ENCODE measurements at places on chromosomes 2 and 18. TPM values are rescaled to one million over a fixed set of nuclear protein-coding genes. Genes with fewer than 3 reads are reported as not detected.

- no peak for DNase-seq
- H3K27ac ChIP-seq: no peak within 1 kb of the TSS
- H3K27me3 ChIP-seq: no peaks in the 10 kb centered on the region
- H3K36me3 ChIP-seq: no peaks in the 10 kb centered on the region
- H3K4me3 ChIP-seq: no peak within 1 kb of the TSS
These were observed at the start of gene FER1L5 for GRCh38 chr2:96642564-96643360. Gene FER1L5, plus strand, starts transcription at chr2:96642764. Its CDS starts 73 bp downstream, at chr2:96642837.

The DCDC2C gene
- total RNA-seq: 2.4 TPM

- peak overlapping the region; percentile 58 for H3K27ac ChIP-seq
- no peaks in the 10 kb centered on the region for H3K4me1 ChIP-seq
- no peaks in the 10 kb centered on the region for H3K27me3 ChIP-seq
- no peak overlapping the region for H3K4me3 ChIP-seq
- DNase-seq: no peak
- H3K36me3 ChIP-seq: peaks cover 16% of the 10 kb centered on the region
These were observed 35.8 kb downstream of the HIBCH start for GRCh38 chr2:190283783-190284182.

GRCh38 chr18:46385124-46385523, 271.9 kb downstream of the LOXHD1 start:
- no peak for DNase-seq
- no peak overlapping the region for H3K27ac ChIP-seq
- H3K4me3 ChIP-seq: no peak overlapping the region
- no peaks in the 10 kb centered on the region for H3K36me3 ChIP-seq
- no peaks in the 10 kb centered on the region for H3K27me3 ChIP-seq

GRCh38 chr2:233082931-233083755, 23.0 kb downstream of the INPP5D start:
- no peak for DNase-seq
- no peaks in the 10 kb centered on the region for H3K4me1 ChIP-seq
- H3K36me3 ChIP-seq: no peaks in the 10 kb centered on the region
- peak overlapping the region; percentile 56 for H3K27ac ChIP-seq
- no peak overlapping the region for H3K4me3 ChIP-seq

The HS1BP3 gene
- 40.0 TPM for total RNA-seq

- H3K27ac ChIP-seq: peak overlapping the region; percentile 68
- no peaks in the 10 kb centered on the region for H3K27me3 ChIP-seq
- peaks cover 61% of the 10 kb centered on the region for H3K36me3 ChIP-seq
- no peak for DNase-seq
- peaks cover 96% of the 10 kb centered on the region for H3K4me1 ChIP-seq
- H3K4me3 ChIP-seq: no peak overlapping the region
These were observed 26.0 kb downstream of the ATOH8 start for GRCh38 chr2:85779641-85780315.

The RAD51AP2 gene
- not detected for total RNA-seq

The CTNNA2 gene
- not detected for total RNA-seq

DNA sequence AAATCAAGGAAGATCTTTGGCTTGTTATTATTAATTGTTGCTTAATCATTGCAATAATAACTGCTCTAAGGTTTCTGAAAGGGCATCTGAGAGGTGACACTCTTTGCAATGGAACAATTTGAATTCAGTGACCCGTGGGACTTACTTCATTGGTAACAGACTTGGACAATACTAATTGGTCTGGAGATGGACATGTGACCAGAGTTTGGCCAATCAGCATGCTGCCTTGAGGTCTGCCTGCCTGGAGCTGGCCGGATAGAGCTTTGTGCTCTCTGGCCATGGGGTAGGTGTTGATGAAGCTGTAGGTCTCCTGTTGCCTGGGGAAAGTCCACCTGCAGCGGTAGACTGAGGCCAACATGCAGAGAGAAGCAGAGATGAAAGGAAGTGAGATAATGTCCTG, 24.0 kb upstream of the VPS4B start:
- no peak overlapping the region for H3K4me3 ChIP-seq
- no peak overlapping the region for H3K27ac ChIP-seq
- DNase-seq: no peak

- H3K27ac ChIP-seq: no peak overlapping the region
- no peak for DNase-seq
- no peaks in the 10 kb centered on the region for H3K4me1 ChIP-seq
These were observed 26.2 kb upstream of the SNORC start for GRCh38 chr2:232843834-232844233.

DNA sequence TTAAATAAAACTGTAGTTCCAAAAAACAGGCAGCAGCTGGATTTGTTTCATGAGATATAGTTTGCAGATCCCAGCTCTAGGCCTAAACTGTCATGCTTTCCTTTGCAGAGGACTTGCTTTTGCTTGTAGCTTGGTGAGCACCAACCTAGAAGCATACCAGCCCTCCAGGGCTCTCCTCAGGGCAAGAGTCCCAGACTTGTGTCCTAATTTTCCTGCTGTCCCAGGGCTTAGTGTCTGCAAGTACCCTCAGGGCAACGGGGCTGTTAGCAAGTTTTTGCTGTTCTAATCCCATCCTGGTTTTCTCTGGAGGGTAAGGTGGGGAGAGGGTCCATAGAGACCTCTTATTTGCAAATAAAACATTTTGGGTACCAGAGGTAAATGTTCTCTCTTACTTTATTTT, 59.5 kb downstream of the TMEM17 start:
- H3K27ac ChIP-seq: no peak overlapping the region
- no peaks in the 10 kb centered on the region for H3K4me1 ChIP-seq
- no peak for DNase-seq
- H3K27me3 ChIP-seq: no peaks in the 10 kb centered on the region
- H3K4me3 ChIP-seq: no peak overlapping the region

The KIAA2012 gene
- 0.11 TPM for total RNA-seq
